ENCODE measurements at places on chromosomes 6 and 20. TPM values are rescaled to one million over a fixed set of nuclear protein-coding genes. Genes with fewer than 3 reads are reported as not detected.

The DSP gene
- total RNA-seq: 3.5 TPM

The ACOT8 gene
- total RNA-seq: 44.4 TPM

The HLA-DPB1 gene
- total RNA-seq: 61.8 TPM

The RREB1 gene
- total RNA-seq: 38.6 TPM

The GRM4 gene
- total RNA-seq: not detected

The C4A gene
- total RNA-seq: 230 TPM

The TFAP2A gene
- total RNA-seq: not detected

The SLC17A2 gene
- not detected for total RNA-seq
